ENCODE measurements at places on chromosomes 3 and 15.

DNA sequence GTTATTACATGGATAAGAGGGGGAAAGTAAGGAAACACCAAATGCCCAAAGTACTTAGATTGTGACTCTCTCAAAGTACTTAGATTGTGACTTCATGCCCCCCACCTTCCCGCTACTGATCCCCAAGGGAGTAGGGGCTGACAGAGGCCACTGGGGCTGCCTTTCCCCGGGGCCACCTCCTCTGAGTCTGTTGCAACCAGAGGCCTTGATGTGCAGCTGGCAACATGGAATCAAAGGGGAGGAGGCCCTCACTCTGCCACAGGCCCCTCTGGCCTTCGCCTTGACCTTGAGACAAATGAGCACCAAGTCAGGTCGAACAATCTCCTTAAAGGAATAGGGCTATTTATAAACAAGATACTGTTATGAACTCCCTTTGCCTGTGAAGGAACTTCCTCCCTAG lies 62.5 kb downstream of the LRTM1 start:
- DNase-seq = no peak

- DNase-seq = peak; percentile 43
Observed at GRCh38 chr3:194326192-194326967, 24.7 kb downstream of the CPN2 start.

- DNase-seq = no peak
Observed at GRCh38 chr15:48898032-48898431, 20.1 kb downstream of the EID1 start.

DNA sequence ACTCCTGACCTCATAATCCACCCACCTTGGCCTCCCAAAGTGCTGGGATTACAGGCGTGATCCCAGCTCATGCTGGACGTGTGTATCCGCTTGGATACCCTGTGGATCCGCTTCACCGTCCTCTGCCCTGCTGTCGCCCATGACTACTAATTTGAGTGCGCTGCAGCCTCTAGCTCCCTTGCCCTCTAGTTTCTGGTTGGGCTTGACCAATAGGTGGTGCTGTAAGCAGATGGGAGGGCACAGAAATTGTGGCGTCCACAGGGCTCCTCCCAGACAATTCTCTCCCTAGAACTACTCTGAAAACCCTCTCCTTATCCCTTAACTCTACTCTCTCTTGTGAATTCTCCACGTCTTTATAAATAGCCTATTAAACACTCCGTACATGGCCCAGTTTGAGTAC lies 36.2 kb downstream of the ZPLD1 start:
- no peak for DNase-seq

DNA sequence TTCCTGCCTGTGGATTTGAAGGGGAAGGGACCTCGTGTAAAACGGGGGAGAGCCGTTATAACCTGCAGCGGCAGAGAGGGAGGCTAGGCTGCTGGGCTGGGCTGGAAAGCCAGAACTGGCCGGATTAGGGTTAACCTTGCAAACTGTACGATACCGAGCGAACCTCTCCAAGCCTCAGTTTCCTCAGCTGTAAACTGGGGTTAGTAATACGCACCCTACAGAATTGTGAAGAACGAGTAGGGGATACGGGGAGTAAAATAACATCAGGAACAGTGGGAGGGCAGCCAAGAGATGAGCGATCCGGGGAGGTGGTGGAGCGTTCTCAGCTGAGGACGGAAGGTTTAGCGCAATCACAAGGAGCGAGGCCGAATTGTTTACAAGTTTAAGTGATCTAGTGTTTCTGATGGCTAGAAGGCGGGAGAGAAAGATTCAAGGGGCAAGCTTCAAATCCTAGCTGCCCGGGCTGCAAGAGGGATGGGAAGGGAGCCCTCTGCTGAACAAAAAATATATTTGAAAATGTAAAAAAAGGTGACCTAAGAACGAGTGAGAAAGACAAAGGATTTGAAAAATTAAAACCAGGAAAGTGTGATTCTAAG lies 768 bp upstream of the SEMA5B start:
- DNase-seq = peak; percentile 75

DNA sequence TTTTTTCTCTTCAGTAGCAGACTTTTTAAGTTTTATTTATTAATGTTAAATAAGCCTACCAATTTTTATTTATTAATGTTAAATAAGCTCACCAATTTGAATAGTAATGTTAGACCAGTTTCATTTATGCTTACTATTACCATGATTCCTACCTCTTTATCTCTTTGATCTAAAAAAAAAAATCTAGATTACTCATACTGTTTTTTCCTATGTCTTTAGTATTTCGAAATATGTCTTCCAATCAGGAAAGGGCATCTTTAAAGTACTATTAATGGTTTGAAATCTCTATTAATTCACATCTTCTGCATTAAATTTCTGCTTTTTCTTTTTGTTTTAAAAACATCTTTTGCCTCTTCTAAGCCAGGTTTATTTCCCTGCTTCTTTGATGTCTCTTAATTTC lies 27.5 kb upstream of the MAPKBP1 start:
- DNase-seq = peak; percentile 15

- DNase-seq = no peak
Observed at GRCh38 chr15:92118162-92118935, 264.8 kb downstream of the SLCO3A1 start.

DNA sequence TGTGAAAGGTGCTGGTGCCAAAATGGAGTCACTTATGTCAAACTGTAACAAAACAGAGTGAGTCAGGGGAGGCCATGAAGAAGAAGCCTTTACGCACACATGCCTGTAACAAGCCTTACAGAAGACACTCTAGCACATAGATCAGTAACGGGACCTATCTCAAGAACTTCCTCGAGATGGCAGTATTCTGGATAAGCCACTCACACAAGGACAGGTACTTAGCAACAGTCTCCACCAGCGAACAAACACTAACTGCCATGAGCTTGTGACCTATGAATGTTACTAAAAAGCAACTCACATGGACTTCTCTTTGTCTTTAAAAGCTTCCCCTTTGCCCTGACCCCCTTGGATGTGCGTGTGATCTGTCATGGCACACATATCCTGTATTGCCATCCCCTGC lies 235.1 kb downstream of the CD47 start:
- DNase-seq = peak; percentile 47

GRCh38 chr15:71691458-71692417 lies 118.6 kb upstream of the NR2E3 start:
- peak; percentile 84 for DNase-seq

DNA sequence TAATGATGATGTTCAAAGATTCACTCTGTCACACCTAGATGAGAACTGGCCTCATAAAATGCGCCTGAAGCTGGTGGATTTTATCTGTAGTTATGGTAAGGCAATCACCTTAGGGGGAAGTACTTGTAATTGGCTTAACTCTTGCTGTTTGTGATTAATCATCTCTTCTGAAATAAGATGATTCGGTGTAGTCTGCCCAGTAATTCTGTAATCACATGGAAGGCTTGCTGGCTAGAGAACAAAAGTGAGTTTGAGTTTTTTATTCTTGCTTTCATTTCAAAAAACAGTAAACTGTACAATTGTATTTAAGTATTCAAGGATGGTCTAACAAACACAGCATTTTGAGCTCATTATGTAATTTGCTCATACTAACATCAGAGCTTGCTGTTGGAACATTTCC lies 72.1 kb downstream of the OTOL1 start:
- no peak for DNase-seq

GRCh38 chr15:84949845-84950569 lies 31.6 kb upstream of the PDE8A start:
- DNase-seq = no peak

- DNase-seq = no peak
Observed at GRCh38 chr3:189353988-189354889, 182.5 kb downstream of the TPRG1 start.

DNA sequence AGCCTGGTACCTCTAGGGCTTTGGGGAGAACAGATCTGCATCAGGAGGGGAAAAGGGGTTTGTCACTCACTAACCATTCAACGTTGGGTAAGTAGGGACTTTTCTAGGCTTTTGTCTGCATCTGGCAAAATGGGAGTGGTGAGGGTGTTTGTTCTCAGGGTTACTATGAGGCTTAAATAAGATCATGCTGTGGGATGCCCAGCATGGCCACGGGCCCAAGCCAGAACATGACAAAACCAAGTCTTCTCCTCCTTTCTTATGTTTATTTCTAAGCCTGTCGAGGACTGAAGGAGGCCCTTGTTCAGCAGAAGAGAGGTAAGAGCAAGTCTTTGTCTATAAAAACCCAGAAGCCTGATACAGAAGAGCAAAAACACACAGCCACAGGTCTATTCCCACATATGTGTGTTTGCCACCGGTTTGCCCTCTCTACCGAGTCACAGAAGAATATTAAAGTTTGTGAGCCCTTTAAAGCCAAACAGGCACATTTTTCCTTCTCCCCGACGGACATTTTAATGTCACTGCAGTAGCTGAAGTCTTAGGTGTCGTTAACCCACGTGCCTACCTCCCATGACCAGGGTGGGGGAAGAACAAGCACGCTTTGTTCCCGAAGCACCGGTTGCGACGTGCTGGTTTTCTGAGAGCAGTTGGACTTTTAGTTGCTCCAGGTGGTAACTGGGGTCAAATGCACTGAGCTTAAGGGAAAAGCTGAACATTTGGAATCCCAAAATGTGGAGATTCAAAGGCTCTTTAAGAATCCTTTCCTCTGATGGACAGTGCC lies 72.1 kb downstream of the NOX5 start:
- DNase-seq = no peak

DNA sequence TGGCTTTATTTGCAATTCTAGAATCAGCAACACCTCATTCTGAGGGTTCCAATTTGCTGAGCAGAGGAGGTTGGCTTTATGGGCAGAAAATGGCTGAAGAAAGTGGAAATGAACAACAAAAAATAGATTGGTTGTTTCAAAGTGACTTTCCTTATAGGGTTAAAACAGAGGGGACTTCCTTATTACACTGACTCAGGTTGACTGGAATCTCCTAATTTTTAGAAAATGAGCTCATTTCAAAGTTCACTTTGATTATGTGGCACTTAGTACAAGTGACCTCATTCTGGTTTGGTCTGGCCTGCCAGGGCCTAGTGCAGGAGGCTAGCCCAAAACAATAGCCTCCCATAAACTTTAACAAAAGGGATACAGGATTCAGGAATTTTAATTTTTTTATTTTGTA lies 41.4 kb downstream of the NFKBIZ start:
- peak; percentile 85 for DNase-seq

DNA sequence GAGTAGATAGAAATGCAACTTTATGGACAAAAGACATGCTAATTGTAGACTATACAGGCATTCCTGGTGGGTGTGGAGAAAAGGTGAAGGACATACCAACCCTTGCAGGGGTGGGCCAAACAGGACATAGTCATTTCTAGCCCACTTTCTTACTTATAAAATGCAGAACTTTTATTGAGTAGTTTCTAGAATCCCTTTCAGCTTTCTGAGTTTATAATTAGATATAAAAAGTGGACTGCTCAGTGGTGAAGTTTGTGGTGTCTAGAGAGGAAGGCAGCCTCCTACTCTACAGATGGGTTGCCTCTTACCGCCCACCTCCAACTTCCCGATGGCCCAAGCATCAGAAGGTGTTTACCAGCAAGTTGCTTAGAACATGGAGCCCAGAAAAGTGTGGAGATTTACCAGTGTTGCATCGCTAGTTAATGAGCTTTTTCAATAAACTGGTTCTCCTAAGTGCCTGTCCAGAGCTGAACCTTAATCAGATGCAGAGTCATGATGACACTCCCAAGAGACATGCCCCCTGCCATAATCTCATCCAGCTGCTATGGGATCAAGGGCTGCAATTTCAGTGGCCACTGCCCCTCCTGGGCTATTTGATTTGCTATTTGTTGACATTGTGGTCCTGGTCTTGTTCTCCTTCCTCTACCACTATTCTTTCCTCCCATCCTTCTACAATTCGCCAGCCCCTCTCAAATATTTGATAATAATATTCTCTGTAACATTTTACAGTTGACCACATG lies 77.5 kb upstream of the STRIT1 start:
- DNase-seq = no peak

- DNase-seq = peak; percentile 88
Observed at GRCh38 chr3:156818890-156819289, 7.3 kb upstream of the LEKR1 start.

DNA sequence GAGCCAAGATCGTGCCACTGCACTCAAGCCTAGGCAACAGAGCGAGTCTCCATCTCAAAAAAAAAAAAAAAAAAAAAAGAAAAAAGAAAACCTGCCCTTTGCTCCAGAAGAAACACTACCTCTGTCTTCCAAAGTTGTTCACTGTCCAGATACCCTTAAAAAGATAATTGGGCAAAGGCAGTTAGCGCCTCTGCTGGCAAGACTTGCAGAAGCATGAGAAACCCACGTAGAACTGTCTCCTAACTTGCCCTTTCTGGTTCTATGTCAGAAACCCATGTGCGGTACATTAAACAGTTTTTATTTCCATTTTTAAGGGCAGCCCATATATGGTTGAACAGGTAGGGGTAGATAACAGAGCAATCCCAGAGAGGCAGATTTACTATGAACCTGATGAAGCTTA lies 1026.4 kb downstream of the ROBO2 start:
- no peak for DNase-seq

- no peak for DNase-seq
Observed at GRCh38 chr15:63448266-63448665, 56.1 kb upstream of the USP3 start.

GRCh38 chr15:85607842-85608241 lies 186.9 kb downstream of the KLHL25 start:
- peak; percentile 87 for DNase-seq

GRCh38 chr15:80099241-80099640 lies 39.8 kb downstream of the ZFAND6 start:
- no peak for DNase-seq

DNA sequence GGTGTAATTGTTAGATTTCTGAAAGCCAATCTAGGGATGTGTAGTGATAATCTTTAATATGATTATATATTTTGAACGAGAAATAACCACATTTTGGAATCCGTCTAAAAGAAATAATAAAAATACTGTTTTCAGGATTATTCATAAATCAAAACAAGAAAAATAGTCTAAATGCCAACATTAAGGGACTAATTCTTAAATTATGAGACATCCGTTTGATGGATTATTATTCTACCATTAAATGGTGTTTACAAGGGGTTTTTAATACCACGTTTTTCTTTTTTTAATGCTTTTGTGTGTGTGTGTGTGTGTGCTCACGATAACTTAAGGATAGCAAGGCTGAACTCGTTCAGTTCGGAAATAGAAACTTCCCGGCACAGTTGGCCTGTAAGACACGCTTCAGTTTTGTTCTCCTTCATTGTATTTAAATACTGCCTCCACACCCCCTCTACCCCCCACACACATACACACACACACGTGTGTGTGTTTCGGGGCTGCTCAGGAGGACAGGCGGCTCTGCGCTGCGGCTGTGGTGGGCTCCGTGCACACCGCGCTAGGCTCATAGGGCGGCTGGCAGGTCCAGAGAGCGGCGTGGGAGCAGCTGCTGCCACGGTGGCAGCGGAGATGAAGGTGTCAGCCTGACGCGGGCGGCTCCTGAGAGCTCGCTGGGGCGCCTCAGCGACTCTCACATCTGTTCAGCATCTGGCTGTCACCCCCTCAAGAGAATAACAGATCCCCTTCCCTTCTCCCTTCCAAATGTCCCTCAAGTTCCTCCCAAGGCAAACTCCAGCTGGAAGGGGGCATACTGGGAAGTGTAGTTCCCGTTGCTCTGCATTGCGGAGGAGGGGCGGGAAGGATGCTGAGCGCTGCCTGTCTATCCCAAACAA lies 23.0 kb upstream of the ANP32A start:
- DNase-seq = peak; percentile 11

DNA sequence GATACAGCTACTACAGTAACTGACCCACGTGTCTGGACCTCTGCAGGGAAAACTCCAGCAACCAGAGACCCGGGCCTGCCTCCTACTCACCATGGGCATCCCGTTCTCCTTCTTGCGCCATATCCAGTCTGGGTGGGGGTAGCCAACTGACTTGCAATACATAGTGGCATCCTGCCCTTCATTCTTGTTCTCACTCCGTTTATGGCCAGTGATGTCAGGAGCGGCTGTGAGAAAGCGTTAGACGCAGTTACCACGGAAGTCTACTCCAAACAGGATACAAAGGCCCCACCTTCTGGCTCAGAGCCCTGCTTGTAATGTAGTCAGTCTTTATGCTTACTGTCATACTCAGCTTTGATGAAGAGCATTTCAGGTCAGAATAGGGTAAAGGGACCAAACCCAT lies 59.6 kb downstream of the NPTN start:
- DNase-seq = peak; percentile 13
